ENCODE measurements at places on chromosomes 11 and 22.
A peak's percentile ranks its signal among the peaks of the same experiment; 100 is the strongest.

GRCh38 chr11:47308050-47308823 lies 38.3 kb downstream of the MADD start:
- DNase-seq, result no peak

GRCh38 chr22:49270595-49271368 lies 556.9 kb downstream of the BRD1 start:
- DNase-seq, result no peak

DNA sequence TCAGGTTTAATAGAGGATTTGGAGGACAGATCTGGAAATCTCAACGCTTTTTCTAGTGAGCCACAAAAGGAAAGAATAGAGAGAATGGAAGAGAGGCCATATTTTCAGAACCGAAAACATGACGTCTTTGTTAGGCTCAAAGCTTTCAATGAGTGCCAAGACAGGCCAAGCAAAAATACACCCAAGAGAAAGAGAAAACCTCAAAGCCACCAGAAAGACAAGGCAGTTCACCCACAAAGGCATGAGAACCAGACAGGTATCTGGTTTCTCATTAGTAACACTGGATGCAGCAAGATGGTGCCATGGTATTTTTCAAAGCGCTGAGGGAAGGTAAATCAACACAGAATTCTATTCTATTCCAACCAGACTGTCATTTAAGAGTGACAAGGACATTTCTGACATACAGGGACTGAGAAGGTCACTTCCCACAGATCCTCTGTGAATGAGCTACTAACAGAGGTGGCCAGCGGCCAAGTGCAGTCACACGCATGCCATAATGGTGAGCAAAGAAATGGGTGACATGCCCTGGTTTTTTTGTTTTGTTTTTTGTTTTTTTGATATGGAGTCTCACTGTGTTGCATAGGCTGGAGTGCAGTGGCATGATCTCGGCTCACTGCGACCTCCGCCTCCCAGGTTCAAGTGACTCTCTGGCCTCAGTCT lies 41.9 kb downstream of the TOLLIP start:
- no peak for DNase-seq

DNA sequence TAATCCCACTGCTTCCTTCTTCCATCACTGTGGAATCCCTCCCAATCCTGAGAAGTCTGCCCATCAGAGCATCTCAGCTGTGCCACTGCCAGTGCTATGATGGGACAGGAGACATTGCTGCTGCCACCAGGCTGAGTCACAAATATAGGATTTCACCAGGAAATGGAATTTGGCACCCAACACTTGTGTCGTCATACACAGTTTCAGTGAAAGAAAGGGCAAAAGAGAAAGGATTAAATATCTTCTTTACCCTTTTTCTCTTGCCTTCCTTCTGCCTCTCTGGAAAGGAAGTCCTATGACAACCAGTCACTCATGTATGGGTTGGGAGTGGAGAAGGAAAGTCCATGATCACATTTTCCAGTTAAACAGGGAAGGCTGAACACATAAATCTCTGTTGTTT lies 133.4 kb downstream of the SPON1 start:
- no peak for DNase-seq

DNA sequence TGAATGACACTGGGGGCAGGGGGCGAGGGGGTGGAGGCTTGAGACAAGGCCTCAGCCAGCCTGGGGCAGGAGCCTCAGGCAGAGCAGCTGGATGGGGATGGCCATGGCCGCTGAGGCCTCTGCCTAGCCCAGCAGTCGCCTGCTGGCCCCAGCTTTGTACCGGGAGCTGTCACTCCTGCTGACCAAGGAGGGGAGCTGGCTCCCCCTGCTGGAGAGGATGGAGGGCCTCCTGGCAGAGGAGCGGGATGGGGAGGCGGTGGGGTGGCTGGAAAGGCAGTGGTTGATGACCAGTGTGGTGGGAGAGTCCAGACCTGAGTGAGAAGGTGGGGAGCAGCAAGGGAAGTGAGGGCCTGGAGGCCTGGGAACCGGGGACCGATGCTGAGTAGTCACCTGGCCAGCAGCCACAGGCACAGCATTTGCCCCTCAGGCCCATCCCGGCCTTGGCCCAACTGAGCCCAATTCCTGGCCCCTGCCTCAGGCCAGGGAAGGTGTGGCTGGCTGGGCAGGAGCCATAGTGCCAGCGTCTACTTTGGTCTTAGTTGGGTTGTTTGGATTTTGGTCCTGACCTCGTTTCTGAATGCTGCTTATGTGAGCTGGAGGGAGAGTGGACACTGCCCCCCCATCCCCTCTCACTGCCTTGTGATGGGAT lies 6.0 kb upstream of the SUSD2 start:
- peak; percentile 18 for DNase-seq

GRCh38 chr11:76391021-76391420 lies 9.9 kb downstream of the GVQW3 start:
- DNase-seq, result no peak

DNA sequence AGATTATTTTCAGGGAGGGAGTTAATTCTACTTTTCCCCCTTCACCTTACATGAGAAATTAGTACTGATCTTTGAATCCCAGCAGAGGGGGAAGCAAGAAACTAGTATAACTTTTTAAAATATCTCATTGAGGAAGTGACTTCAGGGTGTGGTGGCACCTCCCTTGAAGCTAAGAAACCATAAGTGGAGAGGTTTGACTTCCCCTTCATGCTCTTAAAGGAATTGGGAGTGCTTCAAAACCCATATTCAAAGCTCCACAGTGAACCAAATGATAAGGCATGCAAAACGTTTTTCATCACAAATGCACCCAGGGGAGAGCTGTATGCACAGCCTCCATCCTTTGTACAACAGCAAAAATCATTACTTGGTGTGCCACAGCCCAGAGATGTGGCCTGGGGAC lies 540 bp downstream of the MS4A14 start:
- DNase-seq, result no peak

DNA sequence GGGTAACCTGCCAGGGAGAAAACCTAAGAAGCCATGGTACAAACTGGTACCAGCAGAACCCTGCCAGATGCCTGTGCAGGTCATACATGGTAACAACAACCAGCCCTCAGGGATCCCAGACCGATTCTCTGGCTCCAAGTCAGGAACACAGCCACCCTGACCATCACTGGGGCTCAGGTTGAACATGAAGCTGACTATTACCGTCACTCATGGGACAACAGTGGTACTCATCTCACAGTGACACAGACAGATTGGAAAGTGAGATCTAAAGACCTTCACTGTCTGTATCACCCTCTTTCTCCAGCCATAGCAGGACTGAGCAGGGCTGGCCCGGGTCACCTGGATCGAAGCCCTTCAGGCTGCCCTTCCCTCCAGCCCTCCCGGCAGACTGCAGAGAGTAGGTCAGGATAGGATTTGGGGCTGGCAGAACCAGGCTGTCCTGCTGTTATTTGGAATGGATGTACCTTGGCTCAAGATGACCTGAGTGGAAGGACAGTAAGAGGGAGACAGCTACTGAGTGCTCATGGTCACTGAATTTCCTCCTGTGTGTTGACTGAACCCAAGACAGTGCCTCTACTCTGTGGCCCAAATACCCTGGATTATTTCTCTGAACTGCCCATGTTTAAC lies 94.7 kb downstream of the GGTLC2 start:
- no peak for DNase-seq

GRCh38 chr11:32436751-32437494 lies 1.6 kb upstream of the WT1 start:
- no peak for DNase-seq

DNA sequence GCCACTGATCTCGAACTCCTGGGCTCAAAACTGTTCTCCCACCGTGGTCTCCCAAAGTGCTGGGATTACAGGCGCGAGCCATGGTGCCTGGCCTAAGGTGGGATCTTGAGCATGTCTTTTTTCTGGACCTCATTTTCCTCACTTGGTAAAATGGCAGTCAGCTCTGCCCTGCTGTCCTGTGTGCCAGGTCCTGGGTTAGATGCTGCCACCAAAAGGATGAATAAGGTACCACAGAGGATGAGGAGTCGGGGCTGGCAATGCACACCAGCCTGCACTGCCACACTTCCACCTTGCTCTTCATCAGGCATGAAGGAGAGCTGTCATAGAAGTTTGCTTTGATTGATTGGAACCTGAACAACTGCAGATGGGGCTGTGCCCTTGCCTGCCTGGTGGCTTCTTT lies 32.3 kb downstream of the ACO2 start:
- no peak for DNase-seq

DNA sequence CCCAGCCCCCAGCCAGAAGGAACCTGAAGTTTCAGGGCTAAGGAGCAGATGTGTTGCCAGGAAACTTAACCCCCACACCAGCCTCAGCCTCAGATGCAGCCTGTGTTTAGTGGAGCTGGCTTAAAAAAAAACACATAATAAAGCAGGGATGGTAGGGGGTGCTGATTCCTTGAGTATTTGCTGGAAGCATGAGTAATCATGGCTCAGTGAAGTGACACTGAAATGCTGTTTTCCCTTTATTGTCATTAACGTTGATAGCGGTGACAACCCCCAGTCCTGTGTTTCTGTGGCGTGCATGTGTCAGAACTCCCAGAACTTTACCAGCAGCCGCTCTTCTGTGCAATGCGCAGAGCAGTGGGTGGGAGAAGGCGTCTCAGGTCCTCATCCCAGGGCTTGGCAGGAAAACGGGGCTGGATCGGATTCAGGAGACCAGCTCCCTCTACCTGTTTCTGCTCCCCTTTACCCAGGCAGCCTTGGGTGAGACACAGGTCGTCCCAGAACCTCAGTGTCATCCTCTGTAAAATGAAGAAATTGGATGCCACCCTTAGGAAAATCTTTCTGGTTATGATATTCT lies 1282.1 kb downstream of the TBC1D22A start:
- DNase-seq, result no peak

DNA sequence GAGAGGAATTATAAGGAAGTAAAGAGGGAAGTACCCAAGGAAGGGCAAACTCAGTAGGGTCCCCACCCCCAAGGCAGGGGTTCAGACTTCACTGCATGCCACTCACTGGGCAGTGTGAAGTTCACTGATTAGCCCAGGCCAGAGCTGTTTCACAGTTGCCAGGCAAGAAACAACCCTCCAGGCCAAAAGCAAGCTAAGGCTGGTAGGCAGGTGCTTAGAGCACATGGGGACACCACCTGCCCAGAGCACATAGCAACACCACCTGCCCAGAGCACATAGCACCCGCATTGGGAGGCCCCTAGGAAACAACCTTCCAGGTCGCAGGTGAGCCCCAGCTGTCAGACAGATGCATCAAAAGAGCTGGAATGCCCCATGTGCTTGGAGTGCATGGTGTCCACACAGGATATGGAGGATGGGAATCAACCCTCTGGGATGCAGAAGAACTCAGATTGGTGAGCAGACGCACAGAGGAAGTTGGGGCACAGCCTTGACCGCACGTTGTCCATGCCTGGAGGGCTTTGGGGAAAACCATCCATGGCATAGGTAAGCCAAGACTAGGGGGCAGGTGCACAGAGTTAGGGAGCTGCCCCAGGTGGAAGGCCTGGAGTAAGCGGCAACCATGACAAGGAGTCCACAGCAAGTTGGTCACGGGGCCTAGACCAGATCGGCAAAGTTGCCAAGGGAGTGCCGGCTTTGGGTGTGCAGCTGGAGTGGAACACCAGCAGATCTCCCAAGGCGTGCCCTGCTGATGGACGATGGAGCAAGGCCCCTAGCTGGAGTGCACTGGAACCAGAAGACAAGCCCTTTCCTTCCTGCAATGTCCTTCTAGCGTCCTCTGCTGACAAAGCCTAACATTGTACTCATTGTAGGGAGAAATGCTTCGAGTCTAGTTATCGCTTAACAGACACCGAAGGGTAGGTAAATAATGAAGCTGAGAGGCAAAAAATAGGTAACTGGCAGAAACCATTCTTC lies 7.8 kb upstream of the TMEM216 start:
- DNase-seq, result no peak

DNA sequence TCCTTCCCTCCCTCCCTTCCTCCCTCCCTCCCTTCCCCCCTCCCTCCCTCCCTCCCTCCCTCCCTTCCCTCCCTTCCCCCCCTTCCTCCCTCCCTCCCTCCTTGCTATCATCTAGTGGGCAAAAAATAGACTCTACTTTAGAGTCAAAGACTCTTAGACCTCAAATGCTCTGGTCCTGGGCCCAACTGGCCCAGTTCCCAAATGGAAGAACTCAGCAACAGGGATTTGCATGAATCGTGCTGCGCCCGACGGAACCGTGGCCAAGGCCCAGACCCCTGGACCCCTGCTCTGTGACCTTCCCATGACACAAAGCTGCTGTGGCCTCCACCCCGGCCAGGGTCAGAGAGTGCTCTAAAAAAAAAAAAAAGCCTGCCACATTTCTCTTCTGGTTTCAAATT lies 97.4 kb downstream of the WNT7B start:
- DNase-seq, result no peak

DNA sequence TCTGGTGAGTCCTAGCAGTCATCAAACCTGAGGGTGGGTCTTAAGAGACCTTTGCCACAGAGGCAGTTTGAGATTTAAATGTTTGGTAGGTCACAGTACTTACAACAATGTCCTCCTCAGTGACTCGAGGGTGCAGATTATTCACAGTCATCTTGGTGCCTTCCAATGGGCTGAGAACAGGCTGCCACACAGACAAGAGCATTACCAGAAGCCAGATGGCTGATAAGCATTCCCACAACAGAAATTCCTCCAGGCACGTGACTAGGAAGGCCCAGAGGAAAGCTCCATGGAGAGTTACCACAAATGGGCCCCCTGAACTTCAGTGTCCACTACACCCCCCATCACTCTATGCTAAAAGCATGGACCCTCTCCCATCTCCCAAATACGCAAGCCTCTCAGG lies 19.2 kb downstream of the POLDIP3 start:
- no peak for DNase-seq

DNA sequence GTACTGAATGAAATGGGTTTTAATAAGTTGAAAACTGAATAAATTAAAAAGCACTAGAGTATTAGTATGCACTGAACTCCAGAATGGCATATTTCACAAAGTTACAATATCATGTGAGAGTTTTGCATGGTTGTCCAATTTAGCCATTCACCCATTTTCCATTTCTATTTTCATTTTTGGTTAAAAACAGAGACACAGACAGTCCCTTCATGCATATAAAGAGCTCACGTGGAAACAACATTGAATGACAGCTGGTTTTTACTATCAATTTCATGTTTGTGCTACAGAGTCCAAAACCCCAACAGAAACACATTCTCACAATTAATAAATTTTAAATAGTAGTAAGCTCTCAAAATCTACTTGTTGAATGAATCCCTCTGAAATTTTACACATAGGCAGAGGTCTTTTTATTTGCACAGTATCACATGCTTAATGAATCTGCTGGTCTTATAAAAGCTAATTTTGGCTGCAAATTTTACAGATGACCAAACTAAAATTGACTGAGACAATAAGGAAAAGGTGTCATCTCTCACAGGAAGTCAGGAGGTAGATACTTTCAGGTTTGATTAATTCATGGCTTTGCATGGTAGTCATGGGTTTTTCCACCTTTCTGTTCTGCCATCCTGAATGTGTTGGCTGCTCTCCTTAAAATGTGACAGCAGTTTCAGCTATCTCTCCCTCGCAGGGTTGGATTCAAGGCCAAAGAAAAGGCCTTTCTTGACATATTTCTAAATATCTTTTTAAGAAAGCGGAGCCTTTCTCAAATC lies 20.6 kb upstream of the DDI1 start:
- DNase-seq, result no peak

All from activated CD4-positive, CD25-positive, alpha-beta regulatory T cell (primary cell).